ENCODE measurements at places on chromosomes 6 and 20.

GRCh38 chr6:25290306-25291060, 11.3 kb downstream of the CARMIL1 start:
- no peak for DNase-seq

- no peak for DNase-seq
Observed at GRCh38 chr6:143522039-143522600, 10.6 kb upstream of the FUCA2 start.

DNA sequence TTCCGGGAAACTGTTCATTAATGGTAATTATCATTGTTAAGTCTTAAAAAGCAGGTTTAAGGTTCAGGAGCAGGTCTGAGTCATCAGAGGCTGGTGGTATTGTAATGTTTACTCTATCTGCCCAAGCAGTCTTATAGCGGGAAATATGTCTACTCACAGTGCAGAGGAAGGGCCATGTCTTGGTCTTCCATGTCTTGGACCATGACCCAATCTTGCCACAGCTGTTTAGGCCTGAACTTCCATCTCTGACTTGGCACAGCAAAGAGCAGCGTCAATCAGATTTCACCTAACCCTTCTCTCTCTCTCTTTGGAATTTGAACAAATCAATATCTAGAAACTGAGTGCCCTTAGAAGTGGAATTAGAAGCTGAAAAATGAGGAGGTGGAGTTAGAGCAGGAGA, 25.8 kb downstream of the SLC2A12 start:
- DNase-seq = no peak

GRCh38 chr6:110810896-110811586, 4.2 kb downstream of the CDK19 start:
- DNase-seq = no peak

DNA sequence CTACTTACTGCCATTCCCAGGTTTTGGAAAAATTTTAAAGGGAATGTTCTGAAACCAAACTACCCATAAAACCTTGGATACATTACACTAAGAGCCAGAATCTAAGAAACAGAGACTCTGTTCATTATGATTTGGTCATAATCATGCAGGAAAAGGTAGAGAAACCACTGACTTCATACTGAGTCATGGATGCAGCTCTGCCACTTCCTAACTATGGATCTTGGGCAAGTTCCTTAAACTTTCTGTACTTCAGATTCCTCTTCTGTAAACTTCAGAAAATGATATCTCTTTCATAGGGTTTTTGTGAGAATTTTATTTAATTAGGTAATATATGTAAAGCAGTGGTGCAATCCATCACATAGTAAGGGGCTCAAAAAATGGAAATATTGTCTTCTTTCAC, 20.0 kb downstream of the PLA2G7 start:
- DNase-seq = no peak

DNA sequence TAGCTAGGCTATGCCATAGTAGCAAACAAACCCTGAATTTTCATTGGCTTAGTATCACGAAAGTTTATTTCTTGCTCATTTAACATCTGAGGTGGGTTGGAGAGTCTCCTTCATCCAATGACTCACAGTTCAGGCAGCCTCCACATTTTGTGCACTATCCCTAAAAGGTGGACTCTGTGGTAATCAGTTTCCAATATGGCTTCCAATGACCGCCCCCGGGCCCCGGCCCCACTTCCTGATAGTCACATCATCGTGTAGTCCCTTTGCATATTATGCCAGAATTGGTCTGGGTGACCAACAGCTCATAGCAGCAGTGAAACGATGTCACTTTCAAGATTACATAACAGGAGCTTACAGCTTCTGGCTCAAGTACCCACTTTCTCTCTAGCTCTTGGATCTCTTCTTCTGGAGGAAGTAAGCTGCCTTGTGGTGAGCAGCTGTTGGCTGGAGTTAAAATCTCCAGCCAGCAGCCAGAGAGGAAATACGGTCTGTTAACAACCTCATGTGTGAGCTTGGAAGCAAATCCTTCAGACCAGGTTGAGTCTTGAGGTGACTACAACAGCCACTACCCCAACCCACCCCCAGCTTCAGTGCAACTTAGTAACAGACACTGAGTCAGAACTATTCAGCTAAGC, 7.8 kb downstream of the HCRTR2 start:
- no peak for DNase-seq

DNA sequence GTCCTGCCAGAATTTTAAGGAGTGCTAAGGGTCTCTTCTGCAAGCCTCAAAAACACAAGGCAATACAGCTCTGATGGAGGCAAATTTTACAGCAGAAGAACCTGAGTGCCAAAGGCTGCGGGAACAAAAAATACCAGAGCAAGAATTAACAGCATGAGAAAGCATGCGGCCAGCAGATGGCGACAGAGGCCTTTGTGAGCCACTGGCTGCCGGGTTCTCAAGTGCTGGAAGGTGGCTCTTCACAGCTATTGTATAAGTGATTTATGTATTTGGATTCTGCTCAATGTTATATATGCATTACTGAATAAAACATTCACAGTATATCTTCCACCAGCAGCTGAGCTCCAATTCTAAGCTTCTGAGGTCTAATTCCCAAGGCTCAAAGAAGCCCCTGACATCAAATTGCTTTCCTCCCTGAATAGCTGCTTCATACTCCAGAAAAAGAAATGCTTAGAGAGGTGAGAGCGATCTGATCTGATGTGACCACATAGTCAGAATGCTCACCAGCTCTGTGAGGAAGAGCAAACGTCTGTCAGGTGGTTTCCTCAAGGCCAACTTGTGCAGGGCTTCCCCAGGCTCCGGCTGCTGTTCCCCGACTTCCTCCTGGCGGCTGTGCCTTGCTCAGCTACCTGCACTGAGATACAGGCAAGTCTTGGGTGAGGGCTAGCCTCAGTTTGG, 58.6 kb downstream of the PPP1R3G start:
- peak; percentile 74 for DNase-seq

GRCh38 chr6:15524861-15525401, 137.9 kb downstream of the DTNBP1 start:
- no peak for DNase-seq

DNA sequence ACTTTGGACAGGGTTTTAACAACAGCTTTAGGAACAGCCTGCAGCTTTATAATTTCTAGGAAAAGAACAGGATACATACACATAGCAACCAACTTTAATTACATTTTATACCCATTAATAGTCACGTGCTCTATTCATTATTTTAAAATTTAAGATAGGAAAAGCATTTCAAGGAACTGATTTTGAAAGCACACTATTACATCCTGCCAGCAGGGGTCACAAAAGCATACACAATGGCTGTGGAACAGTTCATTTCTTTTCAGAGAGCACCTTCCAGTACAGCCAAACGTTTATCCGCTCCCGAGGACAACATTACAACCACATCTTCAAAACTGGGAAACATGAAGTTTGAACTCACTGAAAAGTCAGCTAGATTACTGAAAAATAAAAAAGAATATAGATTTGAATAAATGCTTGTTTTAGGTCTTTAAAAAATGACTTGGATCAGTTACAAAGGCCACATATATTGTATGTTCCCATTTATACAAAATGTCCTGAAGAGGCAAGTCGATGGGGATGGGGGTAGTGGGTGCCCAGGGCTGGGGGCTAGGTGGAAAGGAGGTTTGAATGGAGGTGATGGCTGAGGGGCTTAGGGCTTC, 104.6 kb upstream of the EXOC2 start:
- peak; percentile 12 for DNase-seq

GRCh38 chr6:154429711-154430110, 73.1 kb upstream of the IPCEF1 start:
- DNase-seq = no peak

- DNase-seq = no peak
Observed at GRCh38 chr6:53320964-53321363, 27.8 kb downstream of the ELOVL5 start.

GRCh38 chr6:15287670-15288375, 42.0 kb downstream of the JARID2 start:
- DNase-seq = no peak

GRCh38 chr6:160519603-160520042, 144.5 kb downstream of the LPA start:
- no peak for DNase-seq

DNA sequence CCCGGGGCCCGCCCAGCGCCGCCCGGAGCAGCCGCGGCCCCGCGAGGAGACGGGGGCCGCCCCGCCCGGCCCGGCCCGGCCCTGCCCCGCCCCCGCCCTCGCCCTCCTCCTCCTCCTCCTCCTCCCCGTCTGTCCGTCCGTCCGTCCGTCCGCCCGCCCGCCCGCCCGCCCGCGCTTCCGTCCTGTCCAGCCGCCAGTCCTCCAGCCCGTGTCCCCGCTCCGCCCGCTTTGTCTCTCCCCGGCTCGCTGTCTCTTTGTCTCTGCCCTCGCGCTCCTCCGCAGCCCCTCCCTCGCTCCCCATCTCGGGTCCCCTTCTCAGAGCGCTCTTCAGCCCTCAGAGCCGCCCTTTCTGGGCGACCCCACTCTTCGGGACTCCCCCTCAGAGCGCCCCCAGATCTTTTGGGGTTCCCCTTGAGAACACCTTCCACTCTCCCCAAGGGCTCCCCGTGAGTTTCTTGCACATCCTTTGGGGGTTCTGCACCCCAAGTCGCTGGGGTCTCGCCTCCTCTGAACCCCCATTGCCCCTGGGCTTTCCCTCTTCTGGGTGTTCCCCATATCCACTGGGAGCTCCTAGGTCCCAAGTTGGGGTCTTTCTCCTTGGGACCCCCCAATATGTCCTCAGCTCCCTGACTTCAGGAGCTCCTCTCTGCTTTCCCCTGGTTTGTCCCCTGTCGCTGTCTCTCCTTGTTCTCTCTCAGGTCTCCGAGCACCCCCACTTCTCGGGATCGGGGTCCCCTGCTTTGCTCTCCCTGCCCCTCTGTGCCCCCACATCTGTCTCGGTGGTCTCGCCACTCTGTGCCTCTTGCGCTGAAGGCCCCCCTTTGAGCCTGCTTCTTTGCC, 79.5 kb upstream of the MYL9 start:
- DNase-seq = no peak

GRCh38 chr20:24131684-24132083, 143.1 kb upstream of the GGTLC1 start:
- no peak for DNase-seq

DNA sequence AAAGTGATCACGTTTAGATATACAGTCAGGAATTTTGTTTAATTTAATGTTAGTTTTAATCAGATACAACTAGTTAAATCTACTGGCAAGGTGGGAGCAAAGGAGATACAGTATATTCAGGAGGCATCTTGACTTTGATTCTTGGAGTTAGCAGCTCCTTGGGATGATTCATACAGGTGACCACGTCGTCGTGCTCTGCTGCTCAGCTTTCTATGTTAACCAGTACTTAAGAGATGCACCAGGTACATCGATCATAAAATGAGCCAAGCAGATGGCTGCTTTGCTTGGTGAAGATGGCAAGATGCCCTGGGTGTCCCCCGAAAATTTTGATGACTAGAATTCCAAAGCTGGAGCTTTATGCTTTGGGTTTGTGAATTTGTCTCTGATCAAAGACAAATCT, 64.7 kb downstream of the TBC1D7 start:
- DNase-seq = no peak

DNA sequence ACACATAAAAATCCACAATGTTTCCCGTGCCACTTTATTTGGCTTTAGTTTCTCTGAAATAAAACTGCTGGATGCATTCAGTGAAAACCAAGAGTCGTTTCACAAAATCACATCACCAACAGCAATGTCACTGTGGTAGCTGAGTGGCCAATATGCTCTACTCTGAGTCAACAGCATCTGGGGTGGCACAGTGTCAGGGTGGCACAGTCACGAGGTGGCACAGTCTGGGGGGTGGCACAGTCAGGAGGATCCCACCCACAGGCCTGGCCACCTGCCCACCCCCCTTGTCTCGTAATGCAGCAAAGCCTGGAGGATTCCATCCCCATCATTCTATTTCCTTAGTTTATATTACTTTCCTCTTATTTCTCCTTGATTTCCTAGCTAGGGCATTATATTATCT, 87.0 kb downstream of the ANKRD60 start:
- DNase-seq = no peak

GRCh38 chr6:10402648-10403311, 12.1 kb downstream of the TFAP2A start:
- no peak for DNase-seq

DNA sequence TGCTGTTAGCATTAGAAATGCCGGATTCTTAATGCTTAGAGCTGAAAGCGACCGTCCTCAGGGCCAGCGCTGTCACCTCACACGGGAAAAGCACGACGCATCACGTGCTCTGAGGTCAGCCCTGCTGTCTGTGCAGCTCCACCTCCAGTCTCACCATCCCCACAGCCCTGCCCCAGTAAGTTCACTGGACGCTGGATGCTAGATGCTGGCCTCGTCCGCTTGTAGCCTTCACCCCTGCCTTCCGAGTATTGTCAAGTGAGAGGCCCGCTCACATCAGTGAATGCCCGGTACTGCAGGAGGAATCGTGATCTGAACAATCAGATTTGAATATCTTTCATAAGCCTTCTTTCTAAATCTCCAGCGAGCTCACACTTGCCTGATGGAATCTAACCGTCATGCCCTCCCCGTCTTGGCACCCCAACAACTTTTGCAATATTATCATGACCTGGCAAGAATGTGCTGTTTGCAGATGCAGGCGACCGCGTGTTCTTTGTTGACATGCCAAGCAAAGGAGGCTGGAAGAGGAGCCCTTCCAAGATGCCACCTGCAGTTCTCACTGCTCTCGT, 64.9 kb downstream of the DLL1 start:
- DNase-seq = no peak

DNA sequence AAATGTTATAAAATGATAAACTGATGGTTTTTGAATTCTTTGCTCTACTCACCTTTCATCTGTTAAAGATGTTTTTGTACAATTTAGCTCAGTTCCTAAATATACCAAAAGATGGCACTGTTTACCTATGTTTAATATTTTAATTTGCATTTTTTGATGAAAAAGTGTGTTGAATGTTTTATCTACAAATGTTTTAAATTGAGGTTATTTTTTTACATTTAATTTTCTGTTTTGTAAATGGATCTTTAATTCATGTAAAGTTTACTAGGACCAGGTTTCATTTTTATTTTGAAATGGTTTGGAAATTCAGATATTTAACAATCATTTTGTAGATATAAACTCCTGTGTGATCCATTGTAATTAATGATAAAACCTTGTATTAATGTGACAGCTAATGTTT, 30.0 kb downstream of the CDKAL1 start:
- peak; percentile 12 for DNase-seq
